Caki2 (cell line): ENCODE measurements at places on chromosomes 4 and X. TPM values are rescaled to one million over a fixed set of nuclear protein-coding genes. Genes with fewer than 3 reads are reported as not detected.

The PPA2 gene
- 110 and 132 TPM in 2 replicates for total RNA-seq

DNA sequence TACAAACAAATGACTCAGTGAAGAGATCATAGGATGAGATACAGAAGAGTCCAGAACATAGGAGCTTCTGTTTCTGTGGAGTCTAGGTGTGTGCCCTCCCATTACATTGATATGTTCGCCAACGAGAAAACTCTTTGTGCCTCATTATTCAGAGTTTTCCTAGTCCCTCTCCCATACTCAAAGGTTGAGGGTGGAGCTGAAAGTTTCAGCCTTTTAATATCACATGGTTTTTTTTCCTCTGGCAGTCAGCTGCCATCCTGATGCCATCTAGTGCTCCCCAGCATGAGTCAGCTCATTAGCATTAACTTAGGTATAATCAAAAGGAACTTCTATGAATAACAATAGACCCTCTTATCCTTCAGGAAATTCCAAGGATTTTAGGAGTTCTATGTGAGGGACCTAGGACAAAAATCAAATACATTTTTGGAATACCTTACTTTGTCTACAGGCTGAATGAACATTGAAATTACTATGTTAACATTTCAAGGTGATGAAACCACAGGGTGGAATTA is 559.6 kb upstream of the AMOT start:
- peak; percentile 70 for DNase-seq

The PNCK gene
- total RNA-seq = not detected in 2 replicates

The KANTR gene
- 2.1 and 4.5 TPM in 2 replicates for total RNA-seq

- no peak for DNase-seq
These were observed 140.5 kb upstream of the RAPGEF2 start for GRCh38 chr4:158962393-158962792.

GRCh38 chr4:118765399-118765798 is 70.5 kb downstream of the SEC24D start:
- DNase-seq = no peak

- no peak for DNase-seq
These were observed 175.5 kb upstream of the GPRIN3 start for GRCh38 chr4:89482926-89483595.

- no peak for DNase-seq
These were observed 28.3 kb upstream of the DYNLT3 start for GRCh38 chrX:37875675-37876074.

GRCh38 chrX:15530318-15530717 is 29.7 kb downstream of the BMX start:
- DNase-seq = no peak

DNA sequence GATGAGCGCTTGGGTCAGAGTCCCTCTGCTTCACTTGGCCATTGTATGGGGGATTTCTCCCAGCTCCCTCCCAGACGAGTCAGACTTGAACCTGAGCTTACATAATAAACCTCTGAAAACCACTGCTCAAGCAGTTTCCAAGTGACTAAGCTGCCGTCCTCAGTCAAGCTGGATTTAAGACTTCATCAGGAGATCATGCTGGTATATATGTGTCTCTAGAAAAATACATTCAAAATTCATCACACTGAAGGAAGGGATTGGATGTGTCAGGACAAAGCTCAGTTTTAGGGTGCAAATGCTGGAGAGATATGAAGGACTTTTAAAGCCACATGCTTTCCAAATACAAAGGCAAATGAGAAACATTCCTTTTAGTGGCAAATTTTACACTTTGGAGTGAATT is 114.3 kb downstream of the QDPR start:
- no peak for DNase-seq

DNA sequence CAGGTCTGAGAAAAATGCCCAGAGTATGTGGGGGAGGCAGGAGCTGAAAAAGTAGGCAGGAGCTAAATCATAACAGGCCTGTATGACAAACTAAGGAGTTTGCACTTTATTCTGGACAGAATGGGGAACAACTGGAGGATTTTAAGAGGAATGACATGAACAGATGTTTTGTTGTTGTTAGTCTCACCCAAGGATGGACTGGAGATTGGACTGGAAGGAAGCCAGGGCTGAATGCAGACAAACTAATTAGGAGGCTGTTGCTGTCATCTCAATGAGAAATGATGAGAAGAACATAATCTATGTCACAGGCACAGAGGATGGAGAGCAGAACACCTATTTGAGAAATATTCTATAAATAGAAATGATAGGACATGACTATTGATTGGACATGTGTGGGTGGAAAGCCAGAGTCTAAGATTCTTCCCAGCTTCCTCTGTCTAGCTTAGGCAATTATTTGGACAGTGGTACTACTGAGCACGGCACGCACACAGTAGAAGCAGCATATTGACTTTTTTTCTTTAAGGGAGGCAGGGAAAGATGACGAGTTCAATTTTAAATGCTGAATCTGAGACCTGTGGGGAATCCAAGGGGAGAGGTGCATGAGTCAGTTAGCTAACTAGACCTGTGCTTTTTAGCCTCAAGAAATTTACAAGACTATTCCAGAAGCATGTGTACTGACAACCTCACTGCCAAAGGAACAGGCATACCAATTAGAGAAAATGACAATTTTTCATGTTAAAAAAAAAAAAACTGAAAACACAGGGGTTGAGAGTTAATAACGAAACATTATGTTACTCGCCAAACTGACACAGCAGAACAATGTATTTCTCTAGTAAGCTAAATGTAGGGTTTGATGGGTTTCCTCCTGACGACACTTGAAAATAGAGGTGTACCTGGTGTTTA is 963 bp upstream of the USO1 start:
- no peak for DNase-seq

GRCh38 chr4:166675411-166675810 is 558.9 kb downstream of the SPOCK3 start:
- no peak for DNase-seq

DNA sequence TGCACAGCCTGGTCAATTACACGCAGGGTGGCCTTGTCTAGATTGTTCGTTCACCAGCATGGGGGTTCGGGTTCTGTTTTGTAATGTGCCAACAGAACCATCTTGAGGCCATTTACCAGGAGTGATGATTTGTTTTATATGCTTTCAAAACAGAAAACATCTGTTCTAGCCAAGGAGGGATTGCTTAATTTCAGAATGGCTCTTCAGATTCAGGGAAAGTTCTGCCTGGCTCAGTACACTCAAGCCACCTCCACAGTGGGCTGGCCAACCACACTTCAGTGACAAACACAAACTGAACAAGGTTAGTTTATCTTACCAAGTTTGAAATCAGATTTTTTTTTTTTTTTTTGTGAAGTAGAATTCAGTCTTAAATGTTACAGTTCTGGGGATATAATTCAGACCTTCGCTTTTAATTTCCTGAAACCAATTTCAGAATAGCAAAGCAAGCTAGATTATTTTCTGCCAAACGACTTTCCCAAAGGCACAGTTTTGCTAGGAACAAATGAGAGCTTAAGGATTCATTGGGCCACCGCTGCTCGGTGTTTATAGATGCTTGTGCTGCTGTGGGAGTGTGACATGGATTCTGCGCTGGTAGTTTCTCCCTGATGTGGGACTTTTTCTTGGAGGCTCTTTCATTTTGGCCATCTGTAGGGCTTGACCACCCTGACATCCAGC is 23.4 kb downstream of the SMS start:
- no peak for DNase-seq

The ANXA3 gene
- total RNA-seq = 57.7 and 64.7 TPM in 2 replicates

GRCh38 chr4:139526928-139527327 is 29.1 kb downstream of the SETD7 start:
- DNase-seq = no peak

The SUPT20HL2 gene
- total RNA-seq = not detected in 2 replicates

GRCh38 chr4:104596189-104596588 is 101.5 kb upstream of the CXXC4 start:
- no peak for DNase-seq

GRCh38 chr4:3115637-3116270 is 41.3 kb downstream of the HTT start:
- no peak for DNase-seq

GRCh38 chrX:97556359-97556758 is 672.7 kb downstream of the RPA4 start:
- DNase-seq = no peak

The MAB21L2 gene
- not detected in 2 replicates for total RNA-seq

The SNCA gene
- total RNA-seq = 10.5 and 11.8 TPM in 2 replicates

- DNase-seq = no peak
These were observed 71.8 kb downstream of the FAM193A start for GRCh38 chr4:2608291-2608690.

The ACE2 gene
- 0.06 TPM in 1 of 2 replicates, not detected in the other for total RNA-seq

DNA sequence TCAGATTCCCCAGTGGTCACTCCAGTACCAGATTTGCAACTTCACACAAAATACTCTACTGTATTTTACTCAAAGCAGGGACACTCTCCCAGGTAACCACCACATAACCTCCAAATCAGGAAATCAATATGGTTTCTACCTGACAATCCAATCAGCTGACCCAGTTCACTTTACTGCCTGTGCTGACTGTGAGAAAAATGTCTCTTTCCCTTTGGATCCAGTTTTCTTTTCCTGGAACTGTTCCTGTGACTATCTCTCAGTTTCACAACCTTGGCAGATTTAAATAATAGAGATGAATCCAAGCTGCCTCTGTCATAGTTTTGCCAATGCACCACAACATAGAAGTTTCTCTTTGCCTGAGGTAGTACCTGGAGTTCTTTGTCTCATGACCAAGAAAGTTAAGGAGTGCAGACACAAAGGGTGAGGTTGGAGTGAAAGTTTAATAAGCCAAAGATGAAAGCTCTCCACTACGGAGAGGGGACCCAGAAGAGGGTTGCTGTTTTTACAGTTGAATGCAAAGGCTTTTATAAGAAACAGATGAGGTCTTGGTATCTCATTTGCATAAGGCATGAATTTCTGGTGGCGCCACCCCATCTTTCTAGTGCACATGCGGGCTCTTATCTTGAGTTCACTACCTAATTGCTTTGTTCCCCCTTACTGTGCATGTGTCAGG is 29.7 kb upstream of the IL9R start:
- no peak for DNase-seq

The HSD17B13 gene
- 0.43 TPM in 1 of 2 replicates, not detected in the other for total RNA-seq

DNA sequence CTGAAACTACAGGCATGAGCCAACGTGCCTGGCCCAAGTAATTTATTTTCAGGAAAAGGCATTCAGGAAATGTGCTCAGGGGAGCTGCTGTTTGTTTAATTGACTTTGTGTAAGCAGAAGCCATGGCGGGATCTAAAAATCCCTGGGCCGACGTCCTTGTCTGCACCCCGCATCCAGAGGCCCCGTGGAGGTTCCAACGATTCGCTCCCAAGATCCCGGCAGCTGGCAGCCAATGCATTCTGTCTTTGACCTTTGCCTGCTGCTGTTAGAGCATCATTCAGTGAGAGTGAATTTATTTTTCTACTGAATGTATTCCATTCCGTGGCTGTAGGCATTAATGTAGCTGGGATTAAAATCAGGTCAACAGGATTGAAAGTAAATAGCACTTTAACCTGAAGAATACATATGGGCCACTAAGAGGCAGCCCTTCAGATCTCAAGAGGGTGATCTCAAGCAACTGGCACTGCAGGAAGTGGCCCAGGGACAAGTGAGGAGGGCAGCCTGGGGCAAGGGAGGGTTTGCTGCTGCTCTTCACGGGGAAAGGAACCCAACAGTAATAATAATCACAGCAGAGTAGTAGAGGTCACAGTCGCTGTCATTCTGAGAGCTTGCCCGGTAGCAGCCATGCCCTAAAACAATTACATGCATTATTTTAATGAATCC is 75.2 kb downstream of the PSAPL1 start:
- DNase-seq = no peak

DNA sequence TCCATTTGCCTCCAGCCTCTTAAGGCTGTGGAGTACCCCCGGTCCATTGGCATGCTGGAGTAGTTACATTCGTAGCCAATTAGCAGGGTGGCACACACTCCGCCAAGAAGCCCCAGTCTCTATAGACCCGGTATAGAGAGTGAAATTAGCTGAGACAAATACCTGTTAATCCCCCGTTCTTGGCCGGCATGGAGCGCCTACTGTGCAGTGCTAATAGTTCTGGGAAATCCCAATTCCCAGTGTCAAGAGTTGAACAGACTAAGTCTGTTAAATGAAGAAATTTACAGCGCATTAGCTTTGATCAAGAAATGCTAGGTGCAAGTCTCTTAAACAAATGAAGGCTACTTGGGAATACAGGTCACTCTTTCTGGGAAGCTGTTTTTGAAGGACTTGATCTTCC is 127.8 kb upstream of the ARX start:
- DNase-seq = no peak

DNA sequence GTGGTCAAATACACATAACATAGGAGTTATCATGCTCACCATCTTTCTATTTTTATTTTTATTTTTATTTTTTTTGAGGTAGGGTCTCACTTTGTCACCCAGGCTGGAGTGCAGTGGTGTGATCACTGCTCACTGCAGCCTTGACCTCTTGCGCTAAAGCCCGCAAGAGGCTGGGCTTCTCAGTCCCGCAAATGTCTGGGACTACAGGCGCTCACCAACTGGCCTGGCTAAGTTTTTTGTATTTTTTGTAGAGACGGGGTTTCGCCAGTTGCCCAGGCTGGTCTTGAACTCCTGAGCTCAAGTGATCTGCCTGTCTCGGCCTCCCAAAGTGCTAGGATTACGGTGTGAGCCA is 295 bp upstream of the TLR10 start:
- no peak for DNase-seq

DNA sequence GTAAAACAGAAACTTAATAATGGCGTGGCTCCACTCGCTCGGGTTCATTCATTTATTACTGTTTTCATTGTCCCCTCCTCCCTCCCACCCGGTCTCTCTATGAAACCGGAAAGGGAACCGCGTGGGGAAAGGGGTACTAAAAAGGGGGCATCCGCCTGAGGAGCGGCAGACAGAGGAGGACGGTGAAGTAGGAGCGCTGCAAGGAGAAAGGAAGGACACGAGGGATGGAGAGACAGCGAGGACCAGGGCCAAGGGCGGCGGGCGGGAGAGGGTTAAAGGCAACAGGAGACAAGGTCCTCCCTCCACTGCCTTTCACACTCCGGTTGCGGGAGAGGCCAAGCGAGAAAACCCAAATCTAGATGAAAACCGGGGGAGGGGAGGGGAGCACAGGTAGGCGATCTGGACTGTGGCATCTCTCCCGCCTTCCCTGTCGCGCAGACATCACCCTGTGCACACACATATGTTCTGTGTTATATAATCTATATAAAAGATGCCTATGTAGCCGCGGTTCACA is 829 bp downstream of the ELOVL6 start:
- peak; percentile 68 for DNase-seq

- no peak for DNase-seq
These were observed 66.9 kb downstream of the TAB3 start for GRCh38 chrX:30822068-30822681.

- DNase-seq = no peak
These were observed 52.1 kb downstream of the ABLIM2 start for GRCh38 chr4:8106451-8107025.

The GAGE12H gene
- total RNA-seq = not detected in 2 replicates

DNA sequence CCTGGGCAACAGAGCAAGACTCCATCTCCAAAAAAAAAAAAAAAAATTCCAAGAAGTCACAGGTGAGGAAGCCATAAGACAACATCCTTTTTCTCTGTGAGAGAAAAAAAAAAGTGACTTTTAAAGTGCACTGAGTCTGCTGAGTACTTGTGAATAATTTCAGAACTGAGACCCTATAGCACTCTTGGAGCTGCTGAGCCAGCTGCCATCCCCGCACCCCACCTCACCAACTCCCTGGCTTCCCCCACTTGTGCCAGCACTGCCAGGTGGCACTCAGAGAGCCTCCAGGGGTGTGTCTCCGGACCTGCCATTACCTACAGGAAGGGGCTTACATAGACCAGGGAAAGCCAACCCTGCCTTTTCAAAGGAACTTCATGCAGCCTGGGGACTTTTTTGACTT is 39.2 kb upstream of the HS3ST1 start:
- DNase-seq = no peak

- DNase-seq = no peak
These were observed 44.9 kb downstream of the SPATA18 start for GRCh38 chr4:52096048-52096447.

GRCh38 chrX:39163581-39164126 is 362.4 kb downstream of the MID1IP1 start:
- no peak for DNase-seq

The AFM gene
- total RNA-seq = not detected in 2 replicates
